ENCODE measurements at places on chromosomes 13 and 19.

- no peak for DNase-seq
These were observed 1753.0 kb downstream of the SLITRK1 start for GRCh38 chr13:82129281-82129680.

DNA sequence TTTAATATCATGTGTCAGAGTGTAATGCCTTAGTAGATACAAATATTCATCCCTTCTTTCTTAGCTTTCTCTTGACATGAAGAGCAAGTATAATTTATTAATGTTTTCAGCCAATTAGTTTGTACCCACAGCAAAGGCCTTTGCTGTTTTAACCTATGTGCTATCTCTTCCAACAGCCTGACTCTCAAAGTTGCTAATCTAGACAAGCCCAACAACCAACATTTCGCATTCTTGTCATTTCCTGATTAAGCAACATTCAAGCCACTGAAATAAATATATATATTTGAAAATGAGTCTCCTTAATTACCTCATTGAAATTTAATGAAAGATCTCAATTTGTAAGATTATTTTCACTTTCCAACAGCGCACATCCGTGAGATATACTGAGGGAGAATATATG is 18.5 kb downstream of the EPSTI1 start:
- no peak for DNase-seq

GRCh38 chr19:11420429-11421370 is 1.6 kb upstream of the RGL3 start:
- DNase-seq = no peak

DNA sequence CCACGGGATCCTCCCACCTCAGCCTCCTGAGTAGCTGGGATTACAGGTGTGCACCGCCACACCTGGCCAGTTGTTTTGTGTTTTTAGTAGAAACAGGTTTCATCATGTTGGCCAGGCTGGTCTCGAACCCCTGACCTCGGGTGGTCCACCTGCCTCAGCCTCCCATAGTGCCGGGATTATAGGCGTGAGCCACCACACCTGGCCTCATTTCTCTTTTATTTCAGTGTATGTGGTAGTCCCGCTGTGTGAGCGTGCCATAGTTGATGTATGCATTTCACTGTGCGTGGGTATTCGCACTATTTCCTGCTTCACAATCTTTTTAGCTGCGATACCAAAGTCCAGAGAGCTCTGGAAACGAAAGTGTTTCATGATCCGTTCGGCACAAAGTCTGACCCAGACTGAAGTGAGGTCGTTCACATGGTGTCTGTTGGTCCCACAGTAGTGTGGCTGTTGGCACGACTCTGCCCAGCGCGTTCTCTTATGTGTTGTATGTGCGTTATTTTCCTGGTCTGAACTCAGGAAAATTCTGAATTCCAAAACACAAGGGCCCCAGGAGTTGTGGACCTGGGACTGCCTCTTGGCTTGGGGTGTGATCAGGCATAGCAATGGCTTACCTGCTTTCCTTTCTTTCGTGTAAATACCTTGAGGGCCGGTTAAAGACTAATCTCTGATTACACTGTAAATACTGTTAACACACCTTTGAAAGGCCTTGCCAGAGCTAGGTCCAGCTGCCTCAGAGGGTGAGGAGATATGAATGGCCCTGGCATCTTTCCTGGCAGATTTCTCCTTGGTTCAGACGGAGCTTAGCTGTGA is 8.6 kb downstream of the EPN1 start:
- no peak for DNase-seq

DNA sequence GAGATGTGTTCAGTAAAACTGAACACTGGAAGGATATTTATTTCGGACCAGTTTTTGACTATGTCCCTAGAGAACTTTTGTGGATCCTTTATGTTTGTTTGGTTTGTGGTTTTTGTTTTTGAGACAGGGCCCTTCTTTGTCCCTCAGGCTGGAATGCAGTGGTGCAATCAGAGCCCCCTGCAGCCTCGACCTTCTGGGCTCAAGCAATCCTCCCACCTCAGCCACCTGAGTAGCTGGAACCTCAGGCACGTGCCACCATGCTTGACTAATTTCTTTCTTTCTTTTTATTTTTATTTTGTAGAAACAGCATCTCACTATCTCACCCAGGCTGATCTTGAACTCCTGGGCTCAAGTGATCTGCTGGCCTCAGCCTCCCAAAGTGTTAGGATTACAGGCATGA is 955 bp upstream of the ZNF709 start:
- DNase-seq = no peak

GRCh38 chr13:80901111-80901510 is 560.2 kb upstream of the SPRY2 start:
- DNase-seq = no peak

- DNase-seq = no peak
These were observed 12.6 kb upstream of the SHD start for GRCh38 chr19:4266253-4267000.

DNA sequence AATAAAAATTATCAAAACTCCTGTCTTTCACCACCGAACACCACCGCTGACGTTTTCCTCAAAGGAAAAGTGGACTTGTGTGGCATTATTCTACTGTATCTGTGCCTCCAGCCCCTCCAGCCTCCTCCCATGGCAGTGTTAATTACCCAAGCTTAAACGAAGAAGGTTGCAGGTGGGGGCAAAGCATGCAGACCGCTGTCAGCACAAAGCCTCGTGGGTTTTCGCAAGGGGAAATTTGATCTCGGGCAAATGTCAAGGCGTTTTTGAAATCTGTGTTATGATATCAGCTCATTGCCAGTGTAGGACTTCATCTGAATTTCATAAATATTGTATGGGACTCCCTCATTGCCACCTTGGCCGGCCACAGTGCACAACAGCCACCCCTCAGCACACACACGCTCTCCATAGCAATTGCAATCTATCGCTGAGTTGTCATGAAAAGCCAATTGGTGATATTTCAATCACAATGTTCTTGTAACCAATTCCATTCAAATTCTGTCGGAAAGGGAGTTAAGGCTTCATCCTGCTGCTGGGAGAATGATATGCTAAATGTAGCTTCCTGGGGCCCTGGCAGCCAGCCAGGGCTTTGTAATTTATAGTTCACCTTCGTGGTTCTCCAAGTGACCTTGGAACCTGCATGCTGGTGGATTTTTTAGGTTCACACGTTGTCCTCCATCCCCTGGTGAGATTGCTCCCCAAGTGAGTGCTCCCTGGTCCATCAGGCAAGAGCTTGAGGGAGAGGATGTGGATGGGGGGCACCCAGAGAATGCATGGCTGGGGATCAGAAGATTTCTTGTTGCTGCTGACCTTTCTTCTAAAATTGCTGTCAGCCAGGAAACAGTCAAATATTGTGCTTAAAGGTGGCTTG is 16.6 kb downstream of the CHST8 start:
- no peak for DNase-seq

DNA sequence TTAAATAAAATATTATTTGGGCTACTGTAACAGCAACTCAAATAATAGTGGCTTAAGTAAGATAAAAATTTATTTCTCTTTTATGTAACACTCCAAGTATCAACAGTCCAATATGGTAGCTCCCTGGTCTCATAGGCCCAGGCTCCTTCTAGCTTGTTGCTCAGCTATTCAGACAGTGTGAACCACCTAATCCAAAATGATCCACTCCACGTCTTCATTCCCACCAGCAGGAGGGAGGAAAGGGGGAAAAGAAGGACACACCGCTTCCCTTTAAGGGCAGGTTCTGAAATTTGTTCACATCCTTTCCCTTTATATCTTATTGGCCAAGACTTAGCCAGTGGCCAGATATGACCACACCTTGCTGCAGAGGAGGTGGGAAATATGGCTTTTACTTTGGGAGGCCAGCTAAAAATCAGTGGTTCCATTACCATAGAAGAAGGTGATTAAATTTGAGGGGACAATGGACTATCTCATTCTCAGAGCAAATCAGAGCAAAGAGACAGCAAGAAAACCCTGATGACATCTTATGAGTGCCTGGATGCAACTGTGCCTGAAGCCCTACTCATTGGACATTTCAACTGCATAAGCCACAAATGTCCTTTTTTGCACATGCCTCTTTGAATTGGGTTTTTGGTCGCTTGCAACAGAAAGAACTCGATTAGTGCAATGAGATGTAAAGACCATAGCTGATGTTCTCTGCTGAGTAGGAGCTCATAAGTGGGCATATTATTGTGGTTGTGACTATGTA is 7.0 kb upstream of the EPOR start:
- no peak for DNase-seq

- no peak for DNase-seq
These were observed 1.3 kb downstream of the CLDN10 start for GRCh38 chr13:95553581-95554385.

- DNase-seq = no peak
These were observed 85.8 kb downstream of the ZC3H13 start for GRCh38 chr13:45966715-45967114.

DNA sequence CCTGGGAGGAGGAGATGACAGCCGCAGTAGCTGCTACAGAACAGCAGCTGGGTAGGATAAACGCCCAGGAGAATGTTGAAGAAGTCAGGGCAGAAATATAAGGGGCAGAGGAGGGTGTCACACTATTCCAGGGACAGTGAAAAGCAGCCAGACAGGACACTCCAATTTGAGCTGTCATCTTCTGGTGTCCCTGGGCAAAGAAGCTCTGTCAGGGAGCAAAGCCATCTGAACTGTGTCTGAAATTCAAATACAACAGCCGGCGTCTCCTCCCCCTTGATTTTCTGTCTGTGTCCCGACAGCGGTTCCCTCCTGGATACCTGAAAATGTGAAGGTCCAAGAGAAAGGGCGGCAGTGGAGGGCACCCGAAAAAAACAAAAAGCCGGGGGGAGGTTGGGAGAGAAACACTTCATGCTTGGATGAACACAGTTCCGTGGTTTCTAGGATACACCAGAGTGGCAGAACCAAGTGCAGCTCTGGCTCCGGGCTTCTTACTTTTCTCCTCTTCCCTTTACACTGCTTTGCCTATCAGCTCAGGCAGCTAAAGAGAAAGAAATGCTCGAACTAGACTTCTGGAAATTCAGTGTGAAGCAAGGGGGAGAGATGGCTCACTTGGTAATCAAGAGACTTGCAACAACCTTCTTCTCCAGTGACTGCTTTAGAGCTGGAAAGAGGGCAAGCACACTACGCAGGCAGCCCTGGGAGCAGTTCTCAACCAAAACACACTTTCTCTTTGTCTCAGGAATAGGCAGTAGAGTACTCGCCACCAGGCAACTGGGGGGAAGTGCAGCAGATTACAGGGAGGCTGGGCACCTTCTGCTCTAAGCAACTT is 465.6 kb downstream of the ITGBL1 start:
- no peak for DNase-seq

GRCh38 chr19:24081056-24081455 is 5.9 kb upstream of the ZNF254 start:
- no peak for DNase-seq

DNA sequence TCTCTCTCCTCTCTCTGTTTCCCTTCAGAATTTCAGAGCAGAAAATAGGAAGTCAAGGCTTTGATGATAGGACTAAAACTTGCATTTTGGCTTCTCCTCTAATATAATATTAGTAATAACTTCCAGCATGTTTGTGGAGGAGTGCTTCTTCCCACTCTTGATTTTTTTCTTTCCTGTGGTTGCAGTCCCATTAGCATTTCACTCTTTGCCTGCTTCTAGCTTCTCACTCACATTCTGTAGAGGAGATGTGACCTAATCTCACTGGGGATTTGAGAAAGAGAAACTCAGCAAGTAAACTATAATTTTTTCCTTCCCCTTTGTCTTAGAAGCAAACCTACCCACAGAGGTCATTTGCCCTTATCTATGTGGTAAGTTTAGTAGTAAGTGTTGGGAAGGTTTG is 169.4 kb upstream of the HTR2A start:
- DNase-seq = no peak

DNA sequence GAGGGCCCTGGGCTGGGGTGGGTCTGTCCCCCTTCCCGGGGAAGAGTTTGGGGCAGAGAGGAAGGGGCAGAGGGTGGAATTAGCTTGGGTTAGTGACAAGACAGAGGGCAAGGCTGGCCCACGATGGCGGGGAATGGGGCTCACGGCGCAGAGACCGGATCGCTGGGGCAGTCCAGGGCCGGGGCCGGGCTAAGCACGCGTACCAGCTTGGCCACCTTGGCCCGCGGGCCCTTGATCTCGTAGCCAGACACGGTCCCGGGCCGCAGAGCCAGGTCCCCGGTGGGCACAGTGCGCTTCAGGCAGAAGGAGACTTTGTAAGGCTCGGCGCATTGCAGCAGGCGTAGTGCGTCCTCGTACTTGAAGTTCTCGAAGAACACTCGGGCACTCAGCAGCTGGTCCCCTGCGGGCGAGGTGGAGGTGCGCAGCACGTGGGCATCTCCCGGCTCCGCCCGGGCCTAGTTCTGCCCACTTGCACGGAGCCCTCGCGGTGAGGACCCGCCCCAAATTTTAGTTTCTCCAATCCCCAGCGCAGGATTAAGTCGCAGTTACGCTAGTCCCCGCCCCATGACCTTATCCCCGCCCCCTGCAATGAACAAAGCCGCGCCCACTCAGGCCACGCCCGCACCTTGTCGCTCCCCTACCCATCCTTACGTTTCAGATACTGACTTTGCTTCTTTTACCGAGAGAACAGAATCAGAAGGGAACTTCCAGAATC is 8.6 kb upstream of the HIPK4 start:
- DNase-seq = peak; percentile 19

GRCh38 chr19:58545286-58546018 is 1.6 kb downstream of the TRIM28 start:
- no peak for DNase-seq

GRCh38 chr13:27533155-27533643 is 82.8 kb upstream of the MTIF3 start:
- peak; percentile 19 for DNase-seq

- peak; percentile 43 for DNase-seq
These were observed 45.8 kb downstream of the TNFSF13B start for GRCh38 chr13:108315273-108315672.

GRCh38 chr13:40563350-40564125 is 102.9 kb downstream of the FOXO1 start:
- DNase-seq = no peak
